Right ventricle myocardium inferior (tissue), 1 donor: ENCODE measurements at places on chromosomes 3 and 15.
A peak's percentile ranks its signal among the peaks of the same experiment; 100 is the strongest.

- no peak for DNase-seq
Measured at GRCh38 chr3:195443391-195443989, 670 bp upstream of the ACAP2 start.

DNA sequence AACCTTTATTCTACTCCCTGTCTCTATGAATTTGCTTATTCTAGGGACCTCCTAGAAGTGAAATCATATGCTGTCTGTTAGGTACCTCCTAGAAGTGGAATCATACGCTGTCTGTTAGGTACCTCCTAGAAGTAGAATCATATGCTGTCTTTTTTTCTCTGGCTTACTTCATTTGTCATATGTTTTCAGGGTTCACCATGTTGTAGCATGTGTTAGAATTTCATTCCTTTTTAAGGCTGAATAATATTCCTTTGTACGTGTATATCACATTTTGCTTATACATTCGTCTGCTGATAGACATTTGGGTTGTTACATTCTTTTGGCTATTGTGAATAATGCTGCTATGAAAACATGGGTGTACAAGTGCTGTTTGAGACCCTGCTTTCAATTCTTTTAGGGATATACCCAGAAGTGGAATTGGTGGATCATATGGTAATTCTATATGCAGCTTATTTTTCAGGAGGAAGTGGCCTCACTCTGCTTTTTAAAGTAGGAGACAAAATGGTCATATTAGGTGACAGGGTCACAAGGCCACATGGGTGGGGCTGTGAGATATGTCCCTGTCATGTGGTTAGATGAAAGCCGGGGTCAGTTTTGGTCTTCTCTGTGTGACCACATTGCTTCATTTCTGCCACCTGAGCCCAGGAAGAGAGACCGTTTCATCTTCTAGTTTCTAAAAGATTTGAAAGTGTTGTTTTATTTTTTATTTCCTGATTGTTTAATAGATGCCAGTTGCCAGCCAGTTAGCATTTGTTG lies 76.7 kb downstream of the FLNB start:
- no peak for DNase-seq

DNA sequence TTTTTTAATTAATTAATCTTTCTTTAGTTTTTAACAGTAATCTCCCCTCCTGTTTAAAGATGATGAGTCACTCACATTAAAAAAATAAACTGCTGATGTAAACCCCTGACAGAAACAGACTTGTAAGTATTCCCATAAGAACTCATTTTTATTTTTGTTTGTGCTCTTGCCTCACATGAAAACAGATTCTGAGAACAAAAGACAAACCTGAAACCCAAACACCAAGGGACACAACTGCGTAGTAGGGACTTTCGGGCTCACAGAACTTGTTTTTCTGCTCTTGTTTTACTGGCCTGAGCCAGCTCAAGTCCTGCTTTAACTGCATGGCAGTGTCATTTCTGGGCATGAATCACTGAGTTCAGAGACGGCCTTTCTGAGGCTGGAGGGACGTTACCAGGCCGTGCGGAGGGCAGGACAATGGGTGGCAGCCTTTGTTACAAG lies 600.8 kb downstream of the FOXP1 start:
- no peak for DNase-seq

DNA sequence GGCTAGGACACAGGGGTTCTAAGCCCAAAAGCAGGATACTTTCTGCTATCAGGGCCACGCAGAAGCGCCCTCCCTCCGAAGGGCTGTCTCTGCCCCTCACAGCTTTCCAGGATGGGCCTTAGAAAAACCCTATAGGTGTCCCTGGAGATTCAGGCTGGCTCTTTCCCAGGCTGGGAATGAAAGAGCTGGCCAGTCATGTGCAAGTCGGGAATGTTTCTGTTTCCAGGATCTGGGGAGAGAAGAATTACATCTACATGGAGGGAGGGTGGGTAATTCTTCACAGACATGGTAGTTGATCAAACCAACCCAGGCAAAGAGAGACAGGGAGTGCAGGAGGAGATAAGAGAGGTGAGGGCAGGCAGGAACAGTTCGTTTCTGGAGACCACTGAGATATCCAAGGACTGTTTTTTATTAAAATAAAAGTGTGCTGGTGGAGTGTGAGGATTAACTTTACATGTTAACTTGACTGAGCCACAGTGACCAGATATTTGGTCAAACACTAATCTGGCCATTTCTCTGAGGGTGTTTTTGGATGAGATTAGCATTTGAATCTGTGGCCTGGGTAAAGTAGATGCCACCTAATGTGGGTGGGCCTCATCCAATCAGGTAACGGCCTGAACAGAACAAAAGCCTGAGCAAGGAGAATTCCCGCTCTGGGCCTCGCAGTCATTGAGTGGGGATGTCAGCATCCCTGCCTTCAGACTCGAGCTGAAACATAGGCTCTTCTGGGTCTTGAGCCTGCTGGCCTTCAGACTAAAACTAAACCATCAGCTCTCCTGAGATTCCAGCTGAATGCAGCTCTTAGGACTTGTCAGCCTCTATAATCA lies 15.3 kb downstream of the NUP210 start:
- no peak for DNase-seq

GRCh38 chr3:156676768-156677479 lies 2.5 kb downstream of the TIPARP start:
- no peak for DNase-seq

DNA sequence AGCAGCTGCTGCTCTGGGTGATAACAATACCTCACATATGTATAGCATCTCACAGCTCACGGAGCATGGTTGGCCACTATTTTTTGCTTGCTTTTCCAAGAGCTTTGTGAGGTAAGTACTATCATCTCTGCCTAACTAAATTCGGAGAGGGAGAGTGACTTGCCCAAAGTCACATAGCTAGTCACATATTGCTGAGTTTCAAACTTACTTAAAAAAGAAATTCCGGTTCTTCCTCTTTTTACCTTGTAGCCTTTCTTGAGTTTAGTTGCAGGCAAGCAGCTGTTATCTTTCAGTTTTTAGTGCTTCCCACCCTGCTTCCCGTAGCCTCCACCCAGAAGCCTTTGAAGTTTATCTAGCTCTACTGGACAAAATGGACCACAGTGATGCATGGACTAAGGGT lies 309.2 kb downstream of the PDCD6IP start:
- DNase-seq, result no peak

DNA sequence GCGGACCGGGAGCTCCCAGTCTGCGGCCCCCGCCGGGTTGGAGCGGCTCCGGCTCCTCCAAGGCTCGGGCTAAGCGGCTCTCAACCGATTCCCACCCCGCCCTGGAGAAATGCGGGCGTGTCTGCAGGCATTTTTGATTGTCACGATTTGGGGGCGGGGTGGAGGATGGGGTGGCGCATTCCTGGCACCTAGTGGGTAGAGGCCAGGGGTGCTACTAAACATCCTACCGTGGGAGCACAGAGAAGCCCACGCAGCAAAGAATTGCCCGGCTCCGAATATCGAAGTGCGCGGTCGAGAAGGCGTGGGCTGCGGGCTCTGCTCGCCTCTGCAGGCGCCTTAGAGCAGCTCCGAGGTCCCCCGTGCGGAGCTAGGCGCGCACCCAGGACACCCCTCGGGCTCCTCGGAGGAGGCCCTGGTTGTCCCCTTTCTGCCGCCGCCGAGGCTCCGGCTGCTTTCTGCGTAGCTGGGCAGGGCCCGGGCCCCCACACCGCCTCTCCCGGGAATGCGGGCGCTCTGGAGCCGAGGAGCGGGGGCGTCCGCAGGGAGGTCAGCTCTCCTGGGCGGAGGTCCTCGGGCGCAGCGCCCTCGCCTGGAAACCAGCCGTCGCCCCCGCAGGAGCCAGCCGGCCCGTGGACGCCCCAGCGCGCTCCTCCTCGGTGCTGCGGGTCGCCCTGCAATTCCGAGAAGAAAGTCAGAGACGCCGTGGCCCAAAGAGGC lies 16.5 kb upstream of the LAMP3 start:
- DNase-seq, result peak; percentile 69

DNA sequence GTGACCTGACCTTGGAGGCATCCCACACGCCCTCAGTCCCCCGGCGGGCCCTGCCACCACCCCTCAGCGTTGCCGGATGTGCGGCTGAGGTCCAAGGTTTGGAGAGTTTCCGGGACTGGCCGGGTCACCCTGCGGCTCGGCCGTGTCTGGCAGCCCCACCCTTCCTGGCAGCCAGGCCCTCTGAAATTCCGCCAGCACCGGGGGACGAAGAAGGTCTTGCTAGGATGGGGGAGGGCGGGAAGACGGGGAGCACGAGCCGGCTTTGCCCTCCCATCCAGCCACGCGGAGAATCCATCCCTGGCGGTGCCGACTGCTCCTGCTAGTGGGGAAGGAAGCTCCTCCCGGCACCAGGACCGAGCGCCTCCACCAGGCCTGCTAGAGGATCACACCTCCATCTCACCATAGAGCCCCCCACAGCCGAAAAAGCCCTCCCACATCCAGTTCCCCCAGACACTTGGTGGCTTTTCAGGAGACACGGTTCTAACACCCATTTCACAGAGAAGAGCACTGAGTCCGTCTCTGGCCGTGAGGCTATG lies 81.5 kb downstream of the CPN2 start:
- DNase-seq, result peak; percentile 90

DNA sequence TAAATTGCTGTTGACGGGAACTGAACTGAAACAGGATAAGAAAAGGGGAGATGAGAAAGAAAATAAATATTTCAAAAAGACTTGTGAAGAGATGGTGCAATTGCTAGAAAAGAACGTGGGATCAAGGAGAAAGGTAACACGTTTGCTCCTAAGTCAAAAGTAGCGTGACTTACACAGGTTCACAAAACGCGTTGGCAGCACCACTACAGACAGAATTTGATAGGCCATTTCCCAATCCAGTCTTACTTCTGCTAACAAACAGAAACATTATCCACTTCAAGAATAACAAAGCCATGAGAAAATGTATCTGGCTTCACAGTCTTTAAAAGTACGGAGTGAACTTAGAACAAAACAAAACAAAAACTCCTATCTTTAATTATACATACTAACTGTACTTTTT lies 75.5 kb downstream of the DPH6 start:
- no peak for DNase-seq

DNA sequence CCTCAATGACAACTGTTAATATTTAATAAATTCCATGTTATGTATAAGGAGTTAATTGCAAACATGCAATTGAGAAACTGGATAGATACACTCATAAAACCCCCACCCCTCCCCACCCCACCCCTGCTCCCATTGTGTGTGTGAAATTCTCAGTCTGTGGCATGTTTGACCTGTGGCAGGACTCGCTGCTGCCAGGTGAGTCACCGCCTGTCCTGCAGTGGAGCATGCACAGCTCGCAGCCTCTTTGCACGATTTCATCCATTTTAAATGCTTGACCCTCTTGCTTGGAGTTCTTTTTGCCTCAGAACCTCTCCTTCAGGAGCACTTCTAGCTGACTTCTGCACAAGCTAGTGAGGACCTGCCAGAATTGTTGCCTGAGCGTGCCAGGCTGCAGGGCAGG lies 5.3 kb upstream of the APEH start:
- DNase-seq, result no peak

GRCh38 chr3:23129117-23129516 lies 74.0 kb upstream of the UBE2E2 start:
- DNase-seq, result no peak

- no peak for DNase-seq
Measured at GRCh38 chr3:5039585-5039984, 60.3 kb downstream of the BHLHE40 start.
